ENCODE measurements at places on chromosomes 5 and 9.

DNA sequence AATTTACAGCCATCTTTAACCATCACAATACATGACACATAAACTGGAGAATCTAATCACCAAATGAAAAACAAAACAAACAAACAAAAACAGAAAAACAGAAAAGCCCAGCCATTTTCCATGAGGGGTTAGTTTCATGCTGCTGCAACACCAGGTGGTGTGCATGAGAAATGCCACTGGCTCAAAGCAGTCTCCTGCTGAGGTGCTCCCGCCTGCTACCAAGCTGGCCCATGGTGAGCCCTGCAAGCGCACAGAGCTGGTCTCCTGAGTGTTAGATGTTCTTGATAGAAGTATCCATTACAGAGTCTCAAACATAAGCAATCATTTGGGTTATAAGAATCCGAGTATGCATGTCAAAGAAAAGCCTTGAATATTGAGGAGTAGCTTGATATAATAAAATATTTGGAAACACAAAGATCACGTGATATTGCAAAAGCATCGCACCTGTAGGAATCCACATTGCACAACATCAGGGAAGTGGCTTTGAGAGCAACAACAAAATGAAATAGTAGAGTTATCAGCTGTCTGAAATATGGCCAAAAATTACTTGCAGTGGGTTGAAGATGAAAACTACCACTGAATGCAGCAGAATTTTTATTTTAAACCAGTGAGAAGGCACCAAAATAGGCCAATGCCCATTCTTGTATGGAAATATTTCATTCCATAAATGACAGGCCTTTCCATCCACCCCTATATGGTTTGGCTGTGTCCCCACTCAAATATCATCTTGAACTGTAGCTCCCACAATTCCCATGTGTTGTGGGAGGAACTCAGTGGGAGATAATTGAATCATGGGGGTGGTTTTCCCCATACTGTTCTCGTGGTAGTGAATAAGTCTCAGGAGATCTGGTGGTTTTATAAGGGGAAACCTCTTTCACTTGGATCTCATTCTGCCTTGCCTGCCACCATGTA lies 194.8 kb downstream of the SYK start:
- DNase-seq: no peak

DNA sequence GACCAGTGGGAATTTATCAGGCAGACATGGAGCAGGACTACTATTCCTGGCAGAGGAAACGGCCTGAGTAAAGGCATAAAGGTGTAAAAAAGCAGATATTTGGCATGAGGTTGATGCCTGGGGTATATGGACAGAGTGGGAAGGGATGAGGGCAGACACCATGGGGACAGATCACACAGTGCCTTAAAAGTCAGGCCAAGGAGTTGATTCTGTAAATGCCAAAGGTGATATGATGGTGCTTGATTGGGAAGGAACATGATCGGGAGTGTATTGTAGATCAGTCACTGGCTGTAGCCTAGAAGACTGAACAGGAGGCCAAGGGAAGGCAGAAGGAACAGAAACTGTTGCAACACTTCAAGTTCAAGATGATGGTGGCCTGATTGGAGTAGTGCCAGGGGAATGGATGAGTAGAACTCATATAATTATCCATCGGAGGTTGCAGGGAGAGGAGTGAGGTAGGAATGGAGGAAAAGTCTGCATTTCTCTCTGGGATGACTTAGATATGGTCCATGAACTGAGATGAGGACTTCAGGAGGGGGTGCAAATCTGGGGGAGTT lies 594.3 kb upstream of the KLF4 start:
- DNase-seq: no peak

GRCh38 chr9:108134486-108135128 lies 645.0 kb upstream of the KLF4 start:
- DNase-seq: no peak

DNA sequence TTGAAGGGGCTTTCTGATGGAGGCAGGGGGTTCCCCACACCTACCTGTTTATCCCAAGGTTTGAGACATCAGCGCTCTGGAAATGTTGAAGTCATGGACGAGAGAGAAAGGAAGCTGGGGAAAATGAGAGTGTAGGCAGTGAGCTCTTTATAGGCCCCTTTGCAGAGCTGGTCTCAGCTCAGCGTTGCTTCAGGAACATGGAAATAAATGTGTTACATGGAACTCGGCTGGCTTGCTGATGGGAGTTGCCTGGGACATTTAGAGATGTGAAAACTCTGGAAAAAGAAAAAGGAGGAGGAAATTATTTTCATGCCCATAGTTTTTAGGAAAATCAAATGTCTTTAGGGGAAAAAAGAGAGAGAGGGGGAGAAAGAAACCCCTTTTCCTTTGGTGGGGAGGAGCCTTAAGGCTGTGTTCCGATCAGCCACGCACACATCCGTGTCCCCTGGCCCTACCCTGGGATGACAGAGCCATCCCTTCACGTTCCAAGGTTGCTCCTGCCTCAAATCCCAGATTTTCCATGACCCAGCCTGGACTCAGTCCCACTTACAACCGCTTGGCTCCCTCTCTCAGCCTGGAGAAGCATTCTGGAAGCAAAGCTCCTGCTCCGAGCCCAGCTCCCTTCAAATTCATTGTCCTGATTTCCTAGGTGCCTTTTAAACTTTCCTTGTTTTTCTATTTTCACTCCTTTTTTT lies 78.3 kb downstream of the COL27A1 start:
- no peak for DNase-seq

- no peak for DNase-seq
Measured at GRCh38 chr9:105236261-105236660, 8.2 kb upstream of the SLC44A1 start.

GRCh38 chr9:133237035-133237731 lies 28.1 kb upstream of the OBP2B start:
- no peak for DNase-seq

GRCh38 chr5:68456756-68457217 lies 241.2 kb downstream of the PIK3R1 start:
- no peak for DNase-seq

DNA sequence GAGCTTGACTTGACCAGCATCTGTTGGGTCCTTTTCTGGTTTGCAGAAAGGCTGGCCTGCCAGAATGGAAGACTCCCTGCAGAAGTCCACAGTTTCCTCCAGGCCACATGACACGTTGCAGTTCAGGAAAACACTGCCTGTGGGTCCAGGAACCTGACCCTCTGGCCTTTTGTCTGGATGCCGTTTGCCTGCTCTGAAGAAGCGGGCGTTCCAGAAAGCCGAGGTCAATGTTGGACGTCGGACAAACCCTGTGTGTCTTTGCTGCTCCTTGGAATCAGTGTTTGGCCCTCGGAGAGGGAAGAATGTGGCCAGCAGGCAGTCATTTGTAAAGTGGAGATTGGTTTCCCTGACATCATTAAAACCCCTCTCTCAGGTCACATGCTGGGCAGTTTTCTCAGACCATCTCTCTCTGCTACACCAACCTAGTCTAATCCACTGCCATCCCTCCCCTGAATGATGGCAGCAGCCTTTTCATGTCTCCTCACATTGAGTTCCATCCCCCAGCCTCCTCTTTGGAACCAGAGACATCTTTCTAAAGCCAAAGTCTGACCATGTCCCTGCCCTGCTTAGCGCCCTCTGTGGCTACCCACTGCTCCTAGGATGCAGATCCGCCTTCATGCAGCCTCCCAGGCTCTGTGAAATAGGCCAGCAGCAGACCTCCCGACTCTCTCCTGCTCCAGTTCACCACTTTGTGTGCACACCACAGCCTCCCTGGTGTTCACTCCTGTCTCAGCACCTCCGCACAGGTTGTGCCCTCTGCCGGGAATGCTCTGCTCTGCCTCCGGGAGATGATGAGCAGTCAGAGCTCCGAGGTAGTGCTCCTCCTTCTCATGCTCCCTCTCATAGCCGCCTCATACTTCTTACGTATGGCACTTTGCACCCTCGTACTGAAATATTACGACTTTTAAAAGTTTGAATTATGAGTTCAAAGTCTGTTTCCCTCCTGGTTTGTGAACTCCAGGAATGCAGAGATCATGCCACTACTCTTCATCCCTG lies 75.6 kb downstream of the RALGPS1 start:
- DNase-seq: no peak

DNA sequence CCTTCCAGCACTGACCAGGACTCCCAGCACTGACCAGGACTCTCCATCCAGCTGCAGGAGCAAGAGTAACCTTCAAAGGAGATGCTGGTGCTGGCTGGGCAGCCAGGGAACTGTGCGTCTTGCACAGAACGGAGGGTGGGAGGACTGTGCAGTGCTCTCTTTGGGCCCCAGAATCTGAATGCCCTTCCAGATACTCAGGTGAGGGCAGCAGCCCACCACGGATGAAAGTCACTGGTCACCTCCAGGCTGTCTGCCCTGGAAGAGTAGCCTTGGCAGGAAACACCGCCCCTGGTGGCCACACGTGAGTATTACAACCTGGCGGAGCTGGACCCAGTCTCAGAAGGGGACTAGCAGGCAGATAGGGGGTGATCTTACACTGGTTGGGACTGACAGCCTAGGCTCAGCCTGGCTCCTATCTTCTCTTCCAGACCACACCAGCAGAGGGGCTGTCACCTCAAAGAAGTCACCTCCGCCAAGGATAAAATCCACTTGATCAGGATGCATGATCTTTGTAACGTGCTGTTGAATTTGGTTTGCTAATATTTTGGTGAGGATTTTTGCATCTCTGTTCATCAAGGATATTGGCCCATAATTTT lies 4.8 kb upstream of the SARDH start:
- DNase-seq: peak; percentile 7

DNA sequence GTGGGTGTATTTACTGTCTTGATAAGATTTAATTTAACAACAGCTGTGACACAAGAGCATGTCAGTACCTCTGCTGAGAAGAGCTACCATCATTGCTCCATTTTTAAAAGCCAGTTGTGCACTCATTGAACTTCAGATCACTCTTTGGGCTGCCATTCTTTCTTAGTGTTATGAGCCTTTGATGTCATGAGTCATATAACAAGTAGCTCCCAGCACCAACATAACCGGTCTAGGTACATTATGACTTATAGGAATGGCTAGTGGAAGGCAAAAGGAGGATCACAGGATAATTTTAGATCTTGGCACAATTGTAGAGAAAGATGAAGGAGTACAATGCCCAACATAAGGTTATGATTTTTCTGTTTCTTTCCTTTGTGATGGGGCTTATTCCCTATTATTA lies 170.8 kb upstream of the FBN2 start:
- no peak for DNase-seq

DNA sequence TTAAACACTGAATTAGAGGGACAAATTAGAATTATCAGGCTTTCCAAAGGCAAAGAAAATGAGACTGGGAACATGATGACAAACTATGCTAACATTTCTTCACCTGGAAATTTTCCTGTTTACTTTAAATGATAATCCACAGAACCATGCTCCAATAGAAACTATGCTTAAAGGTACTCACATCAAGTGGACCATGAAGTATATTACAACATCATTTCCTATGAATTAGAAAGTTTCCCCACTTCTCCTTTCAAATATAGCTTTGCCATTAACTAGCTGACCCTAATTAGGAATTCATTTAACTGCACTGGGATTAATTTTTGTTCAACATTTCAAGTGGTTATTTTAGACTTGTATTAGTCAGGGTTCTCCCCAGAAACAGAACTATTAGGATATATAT lies 81.4 kb downstream of the DTWD2 start:
- no peak for DNase-seq

DNA sequence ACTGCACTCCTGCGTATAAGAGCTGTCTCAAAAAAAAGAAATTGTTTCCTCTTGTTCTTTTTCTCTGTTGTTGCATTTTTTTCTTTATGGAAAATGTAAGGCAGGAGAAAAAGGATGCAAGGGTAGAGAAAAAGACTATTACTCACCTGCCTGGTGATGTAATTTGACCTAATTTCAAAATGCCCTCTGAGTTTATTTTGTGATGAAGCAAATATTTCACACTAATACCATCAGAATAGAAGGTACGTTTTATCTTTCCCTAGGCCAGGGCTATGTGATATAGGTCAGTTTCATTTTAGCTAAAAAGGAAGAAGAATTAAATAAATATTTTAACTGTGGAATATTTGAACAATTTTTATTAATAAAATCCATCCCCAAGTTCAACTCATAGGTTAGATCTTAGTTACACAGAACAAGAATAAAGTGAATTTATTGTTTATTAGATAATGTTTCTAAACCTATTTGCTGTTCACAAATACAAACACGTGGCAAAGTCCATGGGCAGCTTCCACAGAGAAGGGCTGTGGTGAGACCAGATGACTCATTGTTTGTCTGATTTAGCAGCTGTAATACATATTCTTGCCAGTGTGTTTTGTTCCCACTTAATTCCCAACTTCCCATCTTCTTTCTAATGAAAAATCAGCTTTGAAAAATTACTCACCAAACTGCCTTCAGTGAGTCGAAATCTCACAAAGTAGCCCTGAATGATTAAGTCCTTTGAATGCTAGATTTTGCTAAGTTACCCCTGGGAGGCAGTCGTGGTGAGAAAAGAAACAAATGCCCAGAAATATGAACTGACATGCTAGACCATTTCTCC lies 52.8 kb upstream of the CCDC112 start:
- peak; percentile 64 for DNase-seq

- no peak for DNase-seq
Measured at GRCh38 chr9:100473276-100474081, 530 bp downstream of the TMEFF1 start.

DNA sequence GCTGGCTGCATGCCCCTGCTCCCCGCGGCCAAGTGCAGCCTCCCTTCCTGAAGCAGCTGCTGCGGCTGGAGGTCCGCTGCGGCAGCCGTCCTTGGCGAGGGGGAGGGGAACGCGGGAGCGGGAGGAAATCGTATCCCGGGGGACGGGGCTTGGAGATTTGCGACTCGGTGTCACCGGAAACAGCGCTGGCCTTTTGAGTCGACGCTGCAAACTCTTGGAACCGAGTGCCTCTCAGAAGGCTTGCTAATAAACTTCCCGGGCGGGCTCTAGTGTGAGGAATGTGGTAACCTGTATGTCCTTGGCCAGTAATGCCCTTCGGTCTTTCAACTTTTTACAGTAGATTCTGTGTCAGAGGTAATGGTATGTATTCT lies 82.7 kb downstream of the PTPDC1 start:
- DNase-seq: no peak

- DNase-seq: no peak
Measured at GRCh38 chr5:113600255-113600905, 86.9 kb downstream of the YTHDC2 start.

DNA sequence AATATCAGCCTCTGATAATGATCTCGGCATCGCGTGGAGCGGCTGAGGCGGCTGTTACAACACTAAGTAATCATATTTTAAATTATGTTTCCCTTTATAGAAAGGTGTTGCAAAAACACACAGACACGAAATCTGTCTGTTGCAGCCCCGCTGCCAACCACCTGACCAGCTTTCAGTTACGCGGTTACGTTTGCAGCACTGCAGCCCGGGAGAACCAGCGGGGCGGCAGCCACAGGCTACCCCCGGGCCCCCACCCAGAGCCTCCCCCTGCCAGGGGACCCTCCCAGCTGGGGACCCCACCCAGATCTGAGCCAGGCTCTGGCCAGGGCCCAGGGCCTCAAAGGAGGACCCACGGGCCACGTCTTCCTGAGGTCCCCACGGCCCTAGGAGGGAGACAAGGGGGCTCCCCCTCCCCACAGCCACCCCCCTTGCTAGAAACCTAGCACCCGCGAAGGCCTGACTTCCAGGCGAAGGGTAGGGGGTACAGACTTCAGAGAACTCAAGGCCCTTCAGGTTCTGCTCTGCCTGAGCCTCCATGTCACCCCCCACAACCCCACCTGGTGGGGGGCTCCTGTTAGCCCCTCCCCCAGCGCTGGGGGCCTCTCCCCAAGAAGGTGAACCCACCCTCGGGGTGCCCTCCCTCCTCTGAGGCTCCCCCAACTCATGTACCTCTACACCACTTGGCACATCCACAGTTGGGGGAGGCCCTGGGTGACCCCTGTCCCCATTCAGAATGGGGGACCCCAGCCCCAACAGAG lies 6.0 kb downstream of the NACC2 start:
- DNase-seq: no peak
